OCI-LY7 (cell line): ENCODE measurements at places on chromosomes 13 and 19. TPM values are rescaled to one million over a fixed set of nuclear protein-coding genes. Genes with fewer than 3 reads are reported as not detected.

DNA sequence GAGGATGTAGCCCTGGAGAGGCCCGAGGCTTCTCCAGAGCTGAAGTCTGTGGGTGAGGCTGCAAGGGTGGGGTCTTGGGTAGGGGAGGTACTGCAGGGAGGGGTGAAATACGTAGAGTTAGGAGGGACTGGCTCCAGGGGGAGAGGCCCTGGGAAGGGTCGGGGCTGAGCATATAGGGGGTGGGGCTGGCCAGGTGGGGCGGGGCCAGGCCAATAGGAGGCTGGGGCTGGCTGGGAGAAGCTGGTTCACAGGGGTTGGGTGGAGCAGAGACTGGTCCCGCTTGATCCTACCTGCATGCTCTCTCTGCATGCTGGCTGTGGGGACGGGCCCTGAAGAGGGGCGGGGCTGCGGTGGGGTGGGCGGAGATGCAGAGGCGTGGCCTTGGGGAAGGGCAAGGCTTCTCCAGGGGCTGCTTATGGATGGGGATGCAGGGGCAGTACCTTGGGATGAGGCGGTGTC lies 51.9 kb downstream of the CELF5 start:
- peak; percentile 74 for DNase-seq

DNA sequence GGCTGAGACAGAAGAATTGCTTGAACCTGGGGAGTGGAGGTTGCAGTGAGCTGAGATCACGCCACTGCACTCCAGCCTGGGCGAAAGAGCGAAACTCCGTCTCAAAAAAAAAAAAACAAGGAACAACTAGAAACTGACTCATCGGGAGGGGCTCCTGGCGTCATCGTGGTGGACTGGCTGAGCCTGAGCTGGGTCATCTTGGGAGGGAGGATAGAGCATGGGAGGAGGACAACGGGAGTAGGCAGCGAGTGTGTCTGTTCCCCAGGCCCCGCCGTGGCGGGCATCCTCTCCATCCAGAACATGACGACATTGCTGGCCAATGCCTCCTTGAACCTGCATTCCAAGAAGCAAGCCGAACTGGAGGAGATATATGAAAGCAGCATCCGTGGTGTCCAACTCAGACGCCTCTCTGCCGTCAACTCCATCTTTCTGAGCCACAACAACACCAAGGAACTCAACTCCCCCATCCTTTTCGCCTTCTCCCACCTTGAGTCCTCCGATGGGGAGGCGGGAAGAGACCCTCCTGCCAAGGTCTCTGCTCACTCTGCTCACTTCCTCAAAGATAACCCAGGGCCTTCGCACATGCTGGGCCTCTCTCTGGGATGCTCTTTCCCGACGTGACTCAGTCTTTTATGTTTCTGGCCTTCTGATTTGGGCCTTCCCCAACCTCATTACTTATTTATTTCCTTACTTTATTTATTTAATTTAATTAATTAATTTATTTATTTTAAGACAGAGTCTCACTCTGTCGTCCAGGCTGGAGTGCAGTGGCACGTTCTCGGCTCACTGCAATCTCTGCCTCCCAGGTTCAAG lies 16.6 kb downstream of the DDX39A start:
- no peak for DNase-seq

- DNase-seq, result no peak
These were observed 10.6 kb upstream of the HAUS5 start for GRCh38 chr19:35601971-35602370.

The ADGRE3 gene
- total RNA-seq, result not detected in 2 replicates

The ZNF577 gene
- total RNA-seq, result 2.0 and 3.3 TPM in 2 replicates

DNA sequence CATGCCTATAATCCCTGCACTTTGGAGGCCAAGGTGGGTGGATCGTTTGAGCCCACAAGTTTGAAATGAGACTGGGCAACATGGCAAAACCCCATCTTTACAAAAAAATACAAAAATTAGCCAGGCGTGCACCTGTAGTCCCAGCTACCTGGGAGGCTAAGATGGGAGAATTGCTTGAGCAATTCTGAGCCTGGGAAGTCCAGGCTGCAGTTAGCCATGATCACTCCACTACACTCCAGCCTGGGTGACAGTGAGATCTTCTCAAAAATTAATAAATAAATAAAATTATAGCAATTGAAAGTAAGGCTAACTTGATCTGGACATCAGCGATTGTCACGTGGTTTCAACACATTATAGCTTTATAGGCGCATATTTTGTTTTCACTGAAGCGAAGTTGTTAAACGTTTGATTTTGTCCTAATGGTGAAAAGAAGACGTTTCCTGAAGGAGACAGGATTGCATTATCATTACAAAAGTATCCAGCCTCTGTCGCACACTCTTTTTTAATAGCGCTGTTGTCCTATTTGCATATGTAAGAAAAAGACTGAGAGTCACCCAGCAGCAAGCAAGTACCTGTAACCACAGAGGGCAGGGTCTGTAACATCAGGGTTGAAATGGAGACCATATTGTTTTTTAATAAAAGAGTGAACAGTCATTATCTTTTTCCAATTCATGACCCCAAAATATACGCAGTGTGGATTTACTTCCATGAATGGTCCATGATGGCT lies 335.7 kb downstream of the DCT start:
- no peak for DNase-seq

- DNase-seq, result peak; percentile 24
These were observed 6.0 kb downstream of the SPRED3 start for GRCh38 chr19:38394488-38394887.

The ZNF534 gene
- not detected in 2 replicates for total RNA-seq

DNA sequence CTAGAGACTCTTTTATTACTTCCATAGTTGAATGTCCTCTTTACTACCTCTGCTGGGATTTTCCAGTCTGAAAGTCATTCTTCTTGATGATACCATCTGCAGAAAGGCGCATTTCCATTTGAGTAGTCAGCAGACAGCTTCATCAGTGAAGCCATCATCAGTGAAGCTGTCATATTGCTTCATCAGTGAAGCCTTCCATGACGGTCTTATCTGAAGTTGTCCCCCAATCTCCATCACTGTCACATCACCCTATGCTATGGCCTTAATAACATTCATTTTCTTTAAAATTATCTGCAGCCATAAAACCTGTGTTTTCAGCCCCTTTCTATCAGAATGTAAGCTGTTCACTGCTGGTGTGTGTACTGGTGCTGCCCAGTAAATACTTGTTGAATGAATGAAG lies 151.6 kb downstream of the B3GLCT start:
- DNase-seq, result no peak

The SLC46A3 gene
- 10.2 and 11.7 TPM in 2 replicates for total RNA-seq

GRCh38 chr13:109719962-109720646 lies 66.3 kb downstream of the IRS2 start:
- no peak for DNase-seq

DNA sequence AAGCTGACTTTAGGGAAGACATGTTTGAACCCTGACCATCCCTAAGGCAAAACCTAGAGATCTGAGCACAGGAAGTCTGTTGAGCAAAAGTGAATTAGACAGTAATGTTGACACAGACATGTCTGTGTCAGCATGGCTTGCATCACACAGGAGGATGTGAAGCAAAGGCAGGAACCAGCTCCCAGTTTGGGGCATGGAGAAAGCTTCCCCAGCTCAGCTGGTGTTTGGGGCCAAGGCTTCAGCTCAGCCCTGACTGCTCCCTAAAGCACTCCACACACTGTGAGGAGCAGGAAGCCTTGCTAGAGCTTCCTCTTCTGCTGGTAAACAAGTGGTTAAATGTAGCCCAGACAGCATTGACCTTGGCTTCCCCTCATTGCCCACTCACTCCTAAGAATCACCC lies 153.8 kb upstream of the UBL3 start:
- no peak for DNase-seq
